ENCODE measurements at places on chromosomes 11 and 22.

GRCh38 chr22:48305726-48306235 lies 1521.9 kb downstream of the BRD1 start:
- DNase-seq = no peak

DNA sequence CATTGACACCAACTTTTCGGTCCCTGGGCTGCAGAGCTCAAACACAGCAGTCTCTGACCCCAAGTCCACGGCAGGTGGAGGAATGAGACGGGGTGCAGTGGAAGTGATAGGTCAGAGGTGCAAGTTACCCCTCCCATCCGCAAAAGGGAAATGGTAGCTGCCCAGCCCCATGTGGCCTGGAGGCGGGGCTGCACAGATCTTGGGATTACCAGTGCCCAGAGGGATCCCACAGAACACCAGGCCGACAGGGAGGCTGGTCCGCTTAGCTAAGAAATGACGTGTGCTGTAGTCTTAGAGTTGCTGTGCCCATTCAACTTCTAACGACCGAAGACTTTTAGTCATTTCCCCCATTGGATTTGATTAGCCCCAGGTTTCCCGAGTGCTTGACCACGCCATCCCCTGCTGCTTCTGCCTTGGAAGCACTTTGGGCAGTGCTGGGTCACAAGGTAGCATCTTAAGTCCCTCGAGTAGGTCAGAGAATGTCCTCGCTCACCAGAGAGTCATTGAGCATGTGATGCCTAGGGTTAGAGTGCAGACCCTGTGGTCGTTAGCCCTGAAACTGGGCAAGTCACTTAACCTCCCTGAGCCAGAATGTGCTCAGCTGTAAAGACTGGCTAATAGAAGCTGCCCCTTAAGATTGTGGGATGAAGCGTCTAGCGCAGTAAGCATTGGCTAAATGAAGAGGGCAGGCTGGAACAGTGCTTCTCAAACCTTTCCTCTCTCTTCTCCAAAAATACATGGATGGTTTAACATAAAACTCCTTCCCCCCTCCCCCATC lies 4.2 kb downstream of the PTGDR2 start:
- DNase-seq = no peak

- DNase-seq = no peak
Observed at GRCh38 chr11:30800904-30801303, 214.8 kb upstream of the MPPED2 start.

DNA sequence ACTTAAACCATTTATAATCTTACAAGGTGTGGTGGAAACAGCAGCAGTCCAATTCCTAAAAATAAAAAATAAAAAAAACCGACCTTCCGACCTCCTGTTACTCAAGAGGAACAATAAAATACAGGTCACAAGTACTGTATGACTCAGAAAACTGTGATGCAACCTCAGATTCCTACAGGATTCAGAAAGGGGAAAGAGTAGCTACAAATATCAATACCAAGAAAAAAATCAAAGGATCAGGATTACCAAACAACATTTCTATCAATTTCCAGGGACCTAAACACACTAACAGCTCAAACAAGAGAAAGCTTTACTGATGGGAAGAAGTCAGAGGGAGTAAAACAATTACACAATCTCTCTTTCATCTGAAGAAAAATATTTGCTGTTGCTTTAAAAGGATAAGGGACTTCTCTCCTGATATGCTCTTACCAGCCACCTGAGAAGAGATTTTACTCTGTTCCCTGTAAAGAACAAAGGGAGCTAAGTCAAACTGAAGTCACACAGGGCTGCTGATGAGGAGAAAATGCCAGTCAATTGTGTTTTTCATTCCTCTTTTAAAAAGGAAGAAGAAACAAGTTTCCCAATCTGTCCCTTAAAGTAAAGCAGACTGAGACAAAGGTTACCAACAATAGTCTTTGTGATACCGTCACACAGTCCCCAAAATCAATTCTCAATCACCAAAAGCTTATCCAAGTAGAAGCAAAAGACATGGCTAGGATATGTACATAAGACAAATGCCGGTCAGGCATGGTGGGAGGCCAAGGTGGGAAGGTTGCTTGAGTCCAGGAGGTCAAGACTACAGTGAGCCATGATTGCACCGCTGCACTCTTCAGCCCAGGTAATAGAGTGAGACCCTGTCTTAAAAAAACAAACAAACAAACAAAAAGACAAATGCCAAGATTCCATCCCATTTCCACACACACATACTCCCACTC lies 39.3 kb downstream of the AMBRA1 start:
- DNase-seq = no peak

GRCh38 chr11:120794748-120795147 lies 229.2 kb upstream of the TBCEL start:
- no peak for DNase-seq

DNA sequence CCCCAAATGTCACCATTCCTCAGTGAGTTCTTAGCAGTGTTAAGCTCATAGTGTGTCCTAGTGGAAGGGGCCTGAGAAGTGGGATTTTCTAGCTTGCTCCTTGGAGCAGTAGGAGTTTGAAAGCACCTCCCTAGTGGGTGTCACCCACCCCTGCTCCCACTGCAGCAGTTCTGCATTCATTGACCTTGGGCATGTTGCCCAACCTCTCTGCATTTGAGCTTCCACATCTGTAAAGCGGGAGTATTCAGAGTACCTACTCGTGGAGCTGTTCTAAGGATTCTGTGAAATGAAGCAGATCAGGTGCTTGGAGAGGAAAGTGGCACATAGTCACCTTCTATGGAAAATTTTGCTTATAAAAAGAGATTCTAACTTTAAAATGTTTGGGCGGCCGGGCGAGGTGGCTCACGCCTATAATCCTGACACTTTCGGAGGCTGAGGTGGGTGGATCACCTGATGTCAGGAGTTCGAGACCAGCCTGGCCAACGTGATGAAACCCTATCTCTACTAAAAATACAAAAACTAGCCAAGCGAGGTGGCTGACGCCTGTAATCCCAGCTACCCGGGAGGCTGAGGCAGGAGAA lies 16.9 kb downstream of the LMO2 start:
- DNase-seq = no peak

DNA sequence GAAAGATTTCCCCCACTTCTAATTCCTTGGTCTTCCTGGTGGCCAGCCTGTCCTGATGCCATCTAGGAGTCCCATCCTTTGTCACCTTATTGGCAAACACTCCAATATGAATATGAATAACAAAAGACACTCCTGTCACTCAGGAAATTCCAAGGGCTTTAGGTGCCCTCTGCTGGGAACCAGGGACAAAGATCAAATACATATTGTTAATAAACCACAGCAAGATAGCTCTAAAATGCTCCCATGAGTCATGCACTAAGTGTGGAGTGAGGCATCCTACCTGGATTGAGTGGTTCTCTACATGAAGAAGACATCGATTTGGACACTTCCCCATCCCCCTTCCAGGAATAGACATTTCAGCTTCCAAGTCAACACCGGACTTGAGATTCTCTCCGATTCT lies 823.6 kb downstream of the TBC1D22A start:
- peak; percentile 34 for DNase-seq

GRCh38 chr11:78292109-78292803 lies 103.5 kb downstream of the USP35 start:
- no peak for DNase-seq

DNA sequence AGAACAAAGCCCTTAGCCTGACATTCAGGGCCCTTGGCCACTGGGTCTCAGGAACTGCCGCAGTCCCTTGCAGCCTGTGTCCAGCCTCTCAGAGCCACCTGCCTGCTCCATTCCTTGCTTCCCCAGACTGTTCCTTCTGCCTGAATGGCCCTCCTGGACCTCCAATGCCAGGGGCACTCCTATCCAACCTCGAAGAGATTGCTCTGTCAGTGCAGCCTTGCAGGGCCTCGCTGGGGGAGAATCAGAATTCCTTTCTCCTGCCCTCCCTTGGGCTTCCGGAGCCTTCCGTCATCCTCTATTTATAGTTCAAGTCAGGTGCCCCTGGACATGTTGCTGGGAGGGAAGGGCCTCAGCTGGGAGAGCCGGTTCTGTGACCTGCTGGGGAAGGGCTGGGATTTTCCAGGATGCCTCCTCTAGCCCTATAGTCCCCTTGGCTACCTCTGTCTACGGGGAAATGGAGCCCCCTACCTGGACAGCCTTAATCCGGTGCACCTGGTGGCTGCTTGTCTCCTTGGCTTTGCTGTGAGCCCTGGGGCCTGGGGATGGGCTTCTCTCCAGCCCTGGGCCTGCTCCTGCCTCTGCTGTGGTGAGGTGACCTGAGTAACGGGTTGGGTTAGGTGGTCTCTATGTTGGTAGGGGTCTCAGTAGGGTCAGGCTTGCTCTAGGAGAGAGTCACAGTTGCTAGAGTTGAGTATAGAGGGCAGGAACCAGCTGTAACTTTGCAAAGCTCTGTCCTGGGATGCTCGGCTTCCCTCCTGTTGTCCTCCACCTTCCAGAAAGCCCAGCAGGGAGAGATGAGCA lies 45.9 kb upstream of the SYT7 start:
- DNase-seq = peak; percentile 99

DNA sequence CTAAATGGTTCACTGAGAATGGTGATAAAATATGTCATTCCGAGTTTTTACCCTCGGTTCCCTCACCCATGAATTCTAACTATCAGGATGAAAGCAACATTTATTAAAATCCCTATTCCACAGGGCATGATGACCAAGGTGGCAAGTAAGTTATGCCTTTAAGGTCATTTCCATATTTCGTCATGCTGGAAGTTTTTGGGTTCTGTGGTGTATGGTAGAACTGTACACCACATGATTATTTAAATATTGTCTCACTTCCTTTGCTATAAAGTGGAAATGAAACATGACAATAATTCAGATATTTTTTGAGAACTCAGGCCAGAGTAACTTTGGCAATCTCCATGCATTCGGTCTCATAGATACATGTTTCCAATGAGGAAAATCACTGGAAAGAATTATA lies 68.5 kb upstream of the CARD18 start:
- no peak for DNase-seq

DNA sequence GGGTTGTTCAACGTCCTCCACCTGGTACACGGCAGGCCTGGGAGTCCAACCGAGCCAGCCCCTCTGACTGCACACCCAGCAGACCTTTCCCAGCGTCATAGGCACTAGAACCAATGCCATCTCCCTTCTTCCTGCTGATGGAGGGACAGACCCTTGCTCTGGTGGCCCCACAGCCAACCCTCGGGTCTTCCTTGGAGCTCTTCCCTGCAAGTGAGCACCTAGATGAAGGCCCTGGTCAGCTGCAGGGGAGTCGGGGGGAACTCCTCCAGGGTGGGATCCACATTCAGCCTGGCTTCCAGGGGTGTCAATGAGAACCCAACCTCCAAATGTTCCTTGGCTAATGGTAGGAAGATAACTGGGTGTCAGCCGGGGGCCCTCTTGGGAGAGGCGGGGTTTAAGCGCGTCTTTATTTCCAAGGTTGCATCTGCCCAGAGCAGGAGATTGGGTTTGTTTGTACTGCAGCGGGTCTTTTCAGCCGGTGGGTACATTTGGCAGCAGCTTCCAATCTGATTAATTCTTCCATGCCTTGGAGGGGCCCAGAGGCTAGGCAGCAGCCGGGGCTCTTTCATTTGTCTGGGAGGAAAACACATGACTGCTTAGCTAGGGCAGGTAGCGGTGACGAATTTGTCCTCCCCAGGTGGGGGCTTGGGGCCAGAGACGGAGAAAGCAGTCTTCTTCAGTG lies 56.0 kb upstream of the SHISAL1 start:
- no peak for DNase-seq

GRCh38 chr22:39251762-39252460 lies 7.1 kb upstream of the PDGFB start:
- DNase-seq = no peak

DNA sequence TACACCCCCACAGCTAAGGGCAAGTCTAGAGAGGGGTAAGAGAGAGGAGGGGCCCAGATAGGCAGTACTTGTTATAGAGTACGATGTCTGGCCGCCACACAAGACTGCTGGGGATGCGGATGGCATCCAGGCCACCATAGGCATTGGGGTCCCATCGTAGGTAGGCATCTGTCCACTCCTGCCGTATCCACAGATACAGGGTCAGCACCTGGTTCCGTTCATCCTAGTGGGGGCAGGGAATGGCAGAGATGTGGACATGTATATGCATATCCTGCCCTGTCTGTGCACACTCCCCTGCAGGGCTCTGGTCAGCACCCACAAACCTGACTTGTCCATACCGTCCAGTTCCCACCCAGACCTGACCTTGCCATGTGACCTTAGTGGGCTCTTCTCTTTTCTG lies 2.1 kb downstream of the CHRNA10 start:
- DNase-seq = no peak

Data from NCI-H510A treated with DMSO at 0.1 percent for 48 hours (cell line).